ENCODE measurements at places on chromosomes 7 and 10.

- no peak for DNase-seq
Observed at GRCh38 chr10:131920151-131920550, 19.3 kb downstream of the PPP2R2D start.

- DNase-seq, result no peak
Observed at GRCh38 chr7:64621656-64622055, 44.3 kb upstream of the ZNF107 start.

GRCh38 chr10:101080933-101081931 lies 19.4 kb downstream of the KAZALD1 start:
- no peak for DNase-seq

DNA sequence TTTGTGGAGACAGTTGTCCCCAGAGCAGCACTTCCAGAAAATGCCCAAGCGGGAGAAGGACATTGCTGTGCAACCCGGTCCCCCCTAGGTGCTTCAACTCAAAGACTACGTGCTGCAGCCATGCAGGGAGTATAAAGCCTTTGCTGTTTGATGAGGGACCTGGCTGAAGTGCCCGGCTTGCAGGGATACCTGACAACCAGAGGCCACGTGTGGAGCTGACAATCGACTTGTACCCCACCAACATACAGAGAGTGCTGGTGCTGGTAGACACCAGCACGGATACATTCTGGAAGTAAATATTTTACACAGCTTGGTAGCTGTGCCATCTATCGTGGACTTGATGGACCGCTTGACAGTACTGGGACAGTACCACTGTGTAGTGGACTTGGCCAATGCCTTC lies 240.6 kb downstream of the CACNA2D1 start:
- no peak for DNase-seq
